Stimulated activated CD4-positive, alpha-beta T cell treated with anti-CD3 and anti-CD28 coated beads, Interleukin-4, amount 100 ng/mL, for 4 hours (primary cell): ENCODE measurements at places on chromosomes 6 and 20.
A peak's percentile ranks its signal among the peaks of the same experiment; 100 is the strongest.

DNA sequence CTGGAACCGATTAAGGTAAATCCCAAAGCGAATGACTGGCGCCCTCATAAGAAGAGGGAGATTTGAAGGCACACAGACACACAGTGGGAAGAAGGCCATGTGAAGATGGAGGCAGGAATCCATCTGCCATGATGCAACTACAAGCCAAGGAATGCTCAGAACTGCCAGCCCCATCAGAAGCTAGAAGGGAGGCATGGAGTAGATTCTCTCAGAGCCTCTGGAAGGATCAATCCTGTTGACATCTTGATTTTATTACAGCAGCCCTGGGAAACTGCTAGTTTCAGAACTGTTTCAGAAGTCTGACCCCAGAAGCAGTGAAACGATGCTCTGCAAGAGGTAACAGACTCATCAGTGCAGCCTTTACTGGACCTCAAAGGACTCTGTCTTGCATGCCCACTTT, 103.5 kb upstream of the GPR6 start:
- DNase-seq: no peak

- no peak for DNase-seq
These were observed 47.1 kb upstream of the FOXP4 start for GRCh38 chr6:41498968-41499599.

DNA sequence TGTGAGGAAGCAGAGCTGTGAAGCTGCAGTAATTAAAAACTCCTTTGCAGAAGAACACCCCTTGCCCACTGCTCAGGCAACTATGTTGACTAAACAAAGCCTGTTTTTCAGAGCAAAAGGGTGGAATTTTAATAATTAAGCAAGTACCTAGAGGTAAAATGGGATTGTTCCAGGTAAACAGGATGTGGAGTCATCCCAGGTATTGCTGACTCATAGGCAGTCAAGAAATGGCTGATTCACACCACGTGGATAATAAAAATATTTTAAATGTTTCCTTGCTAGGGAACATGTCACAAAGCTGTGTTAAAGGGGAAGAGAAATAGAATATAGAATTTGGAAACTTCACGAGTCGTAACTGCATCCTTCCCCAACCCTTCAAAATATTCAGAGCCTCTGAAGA, 491.8 kb downstream of the BTBD3 start:
- DNase-seq: no peak

- DNase-seq: peak; percentile 35
These were observed at the start of gene CD24 for GRCh38 chr6:106974336-106974998. TSS of gene CD24 (minus strand) at chr6:106974729. CDS start at chr6:106974646, 83 bp downstream.

- DNase-seq: no peak
These were observed 16.4 kb downstream of the SLC17A5 start for GRCh38 chr6:73637404-73637803.

DNA sequence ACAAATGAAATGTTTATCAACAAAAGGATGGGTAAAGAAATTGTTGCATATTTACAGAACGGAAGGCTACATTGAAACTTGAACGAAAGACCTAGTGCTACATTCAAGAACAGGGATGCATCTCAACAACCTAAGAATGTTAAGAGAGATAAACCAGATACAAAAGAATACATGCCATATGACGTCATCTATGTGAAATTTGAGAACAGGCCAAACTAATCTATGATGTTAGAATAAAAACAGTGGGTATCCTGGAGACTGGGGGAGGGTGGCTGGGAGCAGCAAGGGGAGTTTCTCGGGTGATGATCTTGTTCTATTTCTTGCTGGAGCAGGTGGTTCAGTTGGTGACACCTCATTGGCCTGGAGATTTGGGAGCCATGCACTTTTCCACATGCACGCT, 81.5 kb downstream of the SULF2 start:
- no peak for DNase-seq

GRCh38 chr6:160226118-160226591, 32.5 kb downstream of the SLC22A2 start:
- peak; percentile 23 for DNase-seq

- DNase-seq: no peak
These were observed 21.6 kb downstream of the DLL1 start for GRCh38 chr6:170269151-170269845.

DNA sequence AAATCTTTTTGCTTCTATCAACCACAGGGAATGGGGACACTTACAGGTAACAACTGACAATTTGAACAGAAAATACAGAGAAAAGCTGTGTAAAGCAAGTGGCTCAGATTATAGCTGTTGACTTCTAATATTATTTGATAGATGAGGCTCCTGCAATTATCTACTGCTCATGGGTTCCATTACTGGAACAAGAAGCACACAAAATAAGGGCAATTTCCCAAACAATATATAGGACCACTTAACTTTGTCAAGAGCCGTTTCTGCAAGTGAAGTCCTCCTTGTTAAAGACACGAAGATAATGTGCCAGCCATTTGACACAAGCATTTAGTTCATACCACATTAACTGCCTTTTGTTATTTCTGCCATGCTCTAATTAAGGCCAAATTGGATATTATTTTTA, 315.5 kb upstream of the ARID1B start:
- no peak for DNase-seq

DNA sequence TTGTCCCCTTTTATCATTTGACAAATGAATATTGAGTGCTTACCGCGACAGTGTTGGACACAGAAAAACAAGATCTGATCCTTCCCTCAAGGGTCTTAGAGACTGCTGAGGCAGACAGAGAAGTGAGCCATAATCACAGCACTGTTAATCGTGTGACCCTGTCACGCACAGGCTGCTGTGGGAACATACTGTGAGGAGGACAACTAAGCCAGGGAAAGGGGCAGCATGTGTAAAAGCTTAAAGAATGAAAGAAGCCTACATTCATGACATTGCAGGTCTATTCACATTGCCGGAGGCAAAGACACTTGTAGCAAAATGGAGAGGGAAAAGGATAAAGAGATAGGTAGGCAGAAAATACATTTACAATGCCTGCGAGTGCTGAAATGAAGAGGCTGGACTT, 32.7 kb downstream of the TRDN start:
- DNase-seq: no peak

DNA sequence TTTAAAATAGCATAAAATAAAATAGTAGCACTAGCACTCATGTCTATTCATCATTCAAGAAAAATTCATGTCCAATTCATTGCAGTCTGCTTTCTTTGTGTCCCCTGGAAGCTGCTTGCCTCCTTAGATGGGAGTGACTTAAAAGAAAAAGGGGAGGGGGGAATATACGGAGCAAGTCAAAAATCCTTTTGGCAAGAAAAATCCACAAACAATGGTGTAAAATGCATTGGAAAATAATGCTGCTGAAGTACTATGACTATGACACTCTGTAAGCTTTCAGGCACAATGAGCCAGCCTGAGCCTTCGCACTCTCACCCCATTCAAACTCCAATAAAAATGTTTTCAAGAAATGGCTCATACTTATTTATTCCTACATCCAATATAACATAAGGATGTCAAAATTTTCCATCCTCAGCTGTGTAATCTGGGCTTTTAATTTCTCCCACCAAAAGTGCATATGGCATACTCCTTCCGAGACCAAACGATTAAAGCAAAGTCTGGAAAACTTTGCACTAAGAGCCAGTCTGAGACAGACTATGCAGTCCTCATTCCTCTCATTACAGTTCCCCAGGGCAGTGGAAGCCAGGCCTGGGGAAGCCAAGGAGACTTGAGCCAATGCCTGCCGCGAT, 790 bp downstream of the NEDD9 start:
- no peak for DNase-seq

- no peak for DNase-seq
These were observed 2.5 kb upstream of the SRC start for GRCh38 chr20:37343212-37343993.

- no peak for DNase-seq
These were observed at the start of gene GSTA3 for GRCh38 chr6:52909531-52909930. TSS of gene GSTA3 (minus strand) at chr6:52909698. CDS start at chr6:52905834, 3,864 bp downstream.

GRCh38 chr6:17099401-17100059, 2.3 kb upstream of the STMND1 start:
- no peak for DNase-seq

DNA sequence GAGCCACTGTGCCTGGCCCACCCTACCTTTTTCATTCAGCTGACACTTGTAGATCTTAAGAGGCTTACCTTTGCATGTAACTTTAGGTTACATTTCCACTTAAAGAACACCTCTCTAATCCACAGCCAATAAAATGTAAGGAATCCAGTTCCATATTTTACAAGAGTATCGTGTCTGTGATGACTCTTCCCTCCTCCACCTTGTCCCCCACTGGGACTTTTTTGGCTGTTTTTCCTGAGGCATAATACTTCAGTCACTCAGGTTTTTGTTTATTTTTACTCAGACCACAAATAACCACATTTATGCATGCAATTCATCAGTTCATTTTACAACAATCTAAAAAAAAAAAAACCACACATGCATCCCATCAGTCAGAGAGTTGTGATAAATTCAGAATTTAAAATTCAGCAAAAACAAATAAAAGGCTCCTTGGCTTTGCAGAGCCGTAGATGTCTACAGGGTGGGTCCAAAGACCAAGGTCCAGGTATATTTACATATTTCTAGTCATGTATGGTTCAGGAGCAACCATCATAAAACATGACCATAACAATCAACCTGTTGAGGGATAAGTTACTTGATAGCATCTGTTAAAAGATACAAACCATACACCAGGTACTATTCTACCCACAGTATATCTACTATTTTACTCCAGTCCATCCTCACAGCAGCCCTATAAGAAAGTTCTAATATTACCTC, 9.9 kb downstream of the ATXN1 start:
- no peak for DNase-seq

DNA sequence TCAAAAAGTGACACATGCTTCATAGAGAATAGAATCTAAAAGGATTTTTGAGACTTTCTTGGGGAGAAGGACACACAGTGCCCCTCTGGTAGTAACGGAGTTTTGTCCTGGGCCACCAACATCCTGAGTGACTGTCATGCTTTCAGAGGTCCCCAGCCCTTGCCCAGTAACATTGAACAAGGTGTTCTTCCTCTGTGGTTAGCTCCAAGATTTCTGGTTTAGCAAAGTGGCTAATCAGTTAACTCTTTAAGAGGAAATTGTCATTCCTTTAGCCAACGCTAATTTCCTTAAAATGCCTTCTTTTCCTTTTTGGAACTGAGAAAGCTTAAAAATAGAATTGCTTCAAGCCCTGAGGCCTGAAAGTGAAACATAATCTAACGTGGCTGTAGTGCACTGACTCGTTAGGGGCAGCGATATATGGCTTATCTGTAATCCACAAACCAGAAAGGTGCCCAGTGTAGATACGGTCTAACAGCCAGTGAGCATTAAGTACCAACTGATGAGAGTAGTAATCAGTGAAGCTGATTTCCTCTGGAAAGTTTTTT, 7.8 kb downstream of the E2F3 start:
- no peak for DNase-seq

DNA sequence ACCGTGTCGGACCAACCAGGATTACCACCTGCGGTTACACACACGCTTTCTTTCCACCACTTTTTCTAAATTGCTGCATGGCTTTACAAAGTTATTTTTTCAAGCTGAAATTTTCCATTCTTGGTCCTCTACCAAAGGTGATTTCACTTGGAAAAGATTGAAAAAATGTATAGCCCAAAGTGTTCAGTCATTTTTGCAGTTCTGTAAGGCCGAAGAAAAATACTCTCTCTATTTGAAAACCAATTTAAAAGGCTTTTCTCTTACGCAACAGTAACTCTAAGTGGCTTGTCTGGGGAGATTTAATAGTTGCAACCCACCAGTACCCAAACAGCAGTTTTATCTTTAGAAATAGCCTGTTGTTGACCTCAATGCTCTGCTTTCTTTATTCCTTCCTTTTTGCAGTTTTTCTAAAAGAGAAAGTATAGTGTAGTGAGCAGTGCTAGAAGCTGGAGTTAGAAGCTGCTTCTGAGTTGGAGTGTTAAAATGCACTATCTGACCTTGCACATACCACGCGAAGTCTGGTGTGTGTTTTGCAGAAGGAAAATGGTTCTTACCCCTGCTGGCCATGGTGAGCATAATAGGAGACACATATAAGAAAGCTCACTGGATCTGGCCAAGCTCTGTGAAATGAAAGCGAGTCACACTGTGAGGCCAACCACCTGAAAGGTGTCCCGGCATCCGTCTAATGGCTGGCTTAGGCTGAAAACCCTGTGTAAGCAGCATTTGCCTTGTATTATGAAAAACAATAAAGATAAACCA, 271.6 kb upstream of the PRND start:
- DNase-seq: no peak

GRCh38 chr6:107075951-107076381, 39.3 kb downstream of the BEND3 start:
- no peak for DNase-seq

DNA sequence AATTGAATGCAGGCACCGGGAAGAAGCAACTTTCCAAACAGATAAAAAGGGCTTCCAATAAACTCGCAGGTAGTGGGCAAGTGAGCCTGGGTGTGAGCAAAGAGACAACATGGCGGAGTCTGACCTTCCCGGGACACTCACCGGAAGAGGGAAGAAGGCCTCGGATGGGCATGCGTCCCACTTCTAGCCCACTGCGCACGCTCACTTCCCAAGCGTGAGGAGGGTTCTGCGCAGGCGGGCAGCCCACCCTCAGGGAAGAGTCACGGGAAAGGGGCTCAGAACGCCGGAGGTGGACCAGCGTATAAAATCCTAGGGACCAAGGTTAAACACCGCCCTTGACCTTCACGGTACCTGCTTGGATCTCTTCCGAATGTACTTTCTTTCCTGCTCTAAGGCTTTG, 95.5 kb upstream of the AFDN start:
- DNase-seq: no peak

- no peak for DNase-seq
These were observed 64.9 kb upstream of the AFDN start for GRCh38 chr6:167761794-167762258.

- no peak for DNase-seq
These were observed 2.8 kb upstream of the MAPK13 start for GRCh38 chr6:36127462-36128016.

DNA sequence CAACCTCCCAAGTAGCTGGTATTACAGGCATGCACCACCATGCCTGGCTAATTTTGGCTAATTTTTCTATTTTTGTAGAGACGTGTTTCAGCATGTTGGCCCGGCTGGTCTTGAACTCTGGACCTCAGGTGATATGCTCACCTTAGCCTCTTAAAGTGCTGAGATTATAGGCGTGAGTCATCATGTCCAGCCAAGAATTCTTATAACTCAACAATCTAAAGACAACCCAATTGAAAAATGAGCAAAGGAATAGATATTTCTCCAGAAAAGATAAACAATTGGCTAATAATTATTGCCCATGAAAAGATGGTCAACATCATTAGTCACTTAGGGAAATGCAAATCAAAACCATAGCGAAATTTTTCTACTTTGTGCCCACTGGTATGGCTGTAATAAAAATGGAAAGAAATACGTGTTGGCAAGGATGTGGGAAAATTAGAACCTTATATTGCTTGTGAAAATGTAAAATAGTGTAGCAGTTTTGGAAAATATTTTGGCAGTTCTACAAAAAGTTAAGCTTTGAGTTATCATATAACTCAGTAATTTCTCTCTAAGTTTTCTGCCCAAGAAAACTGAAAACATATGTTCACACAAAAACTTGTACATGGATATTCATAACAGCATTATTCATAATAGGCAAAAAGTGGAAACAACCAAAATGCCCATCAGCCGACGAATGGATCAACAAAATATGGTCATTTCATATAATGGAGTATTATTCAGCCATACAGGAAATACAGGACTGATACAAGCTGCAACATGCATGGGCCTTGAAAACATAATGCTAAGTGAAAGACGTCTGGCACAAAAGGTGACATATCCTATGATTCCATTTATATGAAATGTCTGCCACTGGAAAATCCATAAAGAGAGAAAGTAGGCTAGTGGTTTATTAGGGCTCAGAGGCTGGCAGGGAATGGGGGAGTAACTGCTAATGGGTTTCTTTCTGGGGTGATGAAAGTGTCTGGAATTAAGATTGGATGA, 87.8 kb downstream of the UTRN start:
- DNase-seq: no peak
